ENCODE measurements at places on chromosomes 7 and 10.

- DNase-seq = no peak
Observed at GRCh38 chr7:39540320-39540719, 25.9 kb upstream of the YAE1 start.

DNA sequence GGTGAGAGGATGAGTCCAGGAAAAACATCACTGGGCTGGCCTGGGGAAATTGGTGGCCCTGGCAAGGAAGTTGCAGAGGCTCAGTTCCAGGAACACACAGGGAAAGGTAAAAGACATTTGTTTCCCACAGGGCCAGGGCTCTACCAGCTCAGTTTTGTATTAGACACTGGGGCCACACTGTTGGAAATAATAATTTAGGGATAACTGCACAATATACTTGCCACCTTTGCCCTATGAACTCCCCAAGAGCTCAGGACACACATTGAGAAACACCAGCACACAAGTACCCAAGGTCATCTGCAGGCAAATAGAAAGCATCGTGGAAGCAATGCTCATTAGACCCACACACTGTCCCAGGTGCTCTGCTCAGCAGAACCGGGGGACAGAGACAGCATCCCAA is 617.6 kb downstream of the PTPRN2 start:
- no peak for DNase-seq

DNA sequence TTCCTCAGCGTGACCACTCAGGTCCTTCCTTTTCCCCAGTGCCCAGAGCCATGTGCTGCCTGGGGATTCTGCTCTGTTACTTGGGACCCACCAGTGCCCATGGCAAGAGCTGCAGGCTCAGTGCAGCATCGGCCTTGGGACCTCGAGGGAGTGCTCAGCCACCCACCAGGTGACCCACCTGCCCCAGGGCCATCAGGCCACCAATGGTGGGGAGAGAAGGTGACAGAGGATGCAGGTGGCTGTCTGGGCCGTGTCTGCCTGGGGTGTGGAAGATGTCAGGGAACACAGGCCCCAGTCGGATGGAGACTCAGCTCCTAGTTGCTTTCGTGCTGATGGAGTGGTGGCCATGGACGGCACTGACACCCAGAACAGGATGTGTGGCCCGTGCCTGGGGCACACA is 104.7 kb upstream of the FAM20C start:
- DNase-seq = no peak

DNA sequence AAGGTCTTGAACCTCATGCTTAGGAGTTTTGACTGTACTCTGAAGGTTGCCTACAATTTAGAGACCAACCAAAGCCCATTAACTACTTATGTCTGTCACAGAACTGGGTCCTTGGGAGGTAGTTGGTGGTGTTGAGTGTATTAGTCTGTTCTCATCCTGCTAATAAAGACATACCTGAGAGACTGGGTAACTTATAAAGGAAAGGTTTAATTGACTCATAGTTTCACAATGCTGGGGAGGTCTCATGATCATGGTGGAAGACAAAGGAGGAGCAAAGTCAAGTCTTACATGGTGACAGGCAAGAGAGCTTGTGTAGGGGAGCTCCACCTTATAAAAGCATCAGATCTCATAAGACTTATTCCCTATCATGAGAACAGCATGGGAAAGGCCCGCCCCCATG is 319.6 kb upstream of the ZMIZ1 start:
- DNase-seq = no peak

DNA sequence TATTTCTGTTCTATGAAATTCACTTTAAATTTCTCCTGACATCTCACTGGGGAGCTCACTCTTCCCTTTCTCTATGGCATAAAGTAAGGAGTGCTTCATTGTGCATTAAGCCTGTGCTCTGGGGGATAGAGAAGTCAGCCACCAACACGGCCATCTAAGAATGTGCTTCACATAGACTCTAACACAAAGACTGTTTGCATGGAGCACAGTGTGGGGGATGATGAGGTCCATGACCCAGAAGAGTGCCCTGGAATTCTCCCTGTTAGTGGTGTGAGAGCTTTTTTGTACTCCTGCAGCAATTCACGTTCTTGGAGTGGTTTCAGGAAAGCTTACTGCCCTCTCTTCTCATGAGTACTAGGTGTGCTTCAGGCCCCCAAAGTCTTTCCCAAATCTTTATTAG is 43.9 kb upstream of the PDZD8 start:
- DNase-seq = no peak

DNA sequence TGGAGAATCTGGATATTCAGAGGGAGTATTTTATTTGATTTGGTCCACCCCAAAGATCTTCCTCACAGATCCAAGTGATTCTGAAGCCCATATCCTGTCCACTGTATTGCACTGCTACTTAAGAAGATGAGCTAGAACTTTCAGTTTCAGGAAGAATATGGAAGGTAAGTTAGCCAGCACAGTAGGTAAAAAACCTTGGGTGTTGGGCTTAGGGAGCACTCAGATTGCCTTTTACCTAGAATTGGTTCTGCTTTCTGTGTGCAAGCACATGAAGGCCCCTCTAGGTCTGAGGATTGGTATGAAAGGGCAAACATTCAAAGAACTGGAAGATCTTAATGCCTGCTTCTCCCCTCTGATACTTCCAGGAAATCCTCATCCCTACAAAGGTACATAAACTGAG is 146.7 kb upstream of the COL1A2 start:
- no peak for DNase-seq

- DNase-seq = no peak
Observed at GRCh38 chr7:52184006-52184703, 851.3 kb upstream of the POM121L12 start.

GRCh38 chr10:11831520-11831951 is 8.4 kb downstream of the PROSER2 start:
- DNase-seq = no peak

DNA sequence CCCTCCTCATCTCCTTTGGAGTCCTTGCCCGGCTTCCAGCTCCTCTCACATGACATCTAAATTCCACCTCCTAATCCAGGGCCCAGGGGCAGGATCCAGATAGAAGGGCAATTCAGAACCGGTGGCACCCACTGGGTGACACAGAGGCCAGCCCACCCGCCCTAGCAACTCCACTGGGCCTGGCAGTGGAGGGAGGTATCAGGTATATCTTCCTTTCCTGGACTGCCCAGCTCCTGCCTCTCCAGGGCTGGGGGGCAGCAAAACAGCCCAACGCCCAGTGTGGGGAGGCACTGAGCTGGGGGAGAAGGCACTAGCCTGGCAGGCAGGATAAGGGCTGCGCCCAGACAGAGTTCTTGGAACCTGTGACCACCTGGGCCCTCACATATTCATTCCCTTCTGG is 10.4 kb upstream of the TRIM8 start:
- no peak for DNase-seq

- DNase-seq = no peak
Observed at GRCh38 chr10:92146107-92146506, 144.8 kb downstream of the CPEB3 start.

DNA sequence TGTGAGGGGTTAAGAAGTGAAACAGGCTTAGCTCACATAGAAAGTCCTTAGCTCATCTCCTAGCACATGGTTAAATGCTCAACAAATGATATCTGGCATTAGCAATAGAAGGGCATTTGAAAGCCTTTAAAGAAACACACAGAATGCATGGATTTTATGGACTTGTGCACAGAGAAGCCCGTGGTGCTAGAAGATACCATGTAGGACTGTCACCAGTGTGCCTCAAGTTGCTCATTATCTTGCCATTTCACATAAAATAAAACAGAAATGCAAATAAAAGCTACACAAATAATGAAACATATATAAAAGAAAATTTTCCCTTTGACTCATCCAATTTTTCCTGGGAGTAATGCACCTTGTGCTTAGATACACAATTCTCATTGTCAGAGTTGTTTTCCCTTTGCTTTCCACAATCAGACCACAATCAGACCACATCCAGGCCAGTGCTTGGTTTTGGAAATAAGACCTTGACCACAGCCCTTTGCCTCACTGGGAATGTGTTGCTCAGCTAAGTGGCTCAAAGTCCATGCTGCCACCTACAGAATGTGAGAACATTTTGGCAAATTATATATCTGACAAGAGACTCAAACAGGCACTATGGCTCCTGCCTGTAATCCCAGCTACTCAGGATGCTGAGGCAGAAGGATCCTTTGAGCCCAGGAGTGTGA is 9.5 kb upstream of the WDR11 start:
- DNase-seq = no peak

DNA sequence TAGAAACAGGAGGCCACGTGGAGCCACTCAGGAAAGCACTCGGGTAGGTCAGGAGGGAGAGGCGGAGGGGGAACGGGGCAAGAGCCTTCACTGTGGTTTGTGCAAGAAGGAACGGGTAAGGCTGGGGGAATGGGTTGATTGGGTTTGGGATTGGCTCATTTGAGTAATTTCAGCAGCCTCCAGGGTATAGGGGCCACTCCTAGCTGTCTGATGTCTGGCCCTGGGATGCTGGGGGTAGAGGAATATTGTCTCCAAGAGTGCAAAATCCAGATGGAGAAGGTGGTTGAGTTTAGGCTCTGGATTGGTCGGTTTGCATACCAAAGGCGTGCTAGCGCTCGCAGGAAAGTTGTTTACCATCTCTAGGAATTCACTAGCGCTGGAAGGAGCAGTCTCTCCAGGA is 47.2 kb downstream of the MYL10 start:
- no peak for DNase-seq

GRCh38 chr10:27699776-27700175 is 45.8 kb downstream of the MKX start:
- no peak for DNase-seq

- no peak for DNase-seq
Observed at GRCh38 chr10:126175641-126176262, 212.5 kb downstream of the ADAM12 start.

DNA sequence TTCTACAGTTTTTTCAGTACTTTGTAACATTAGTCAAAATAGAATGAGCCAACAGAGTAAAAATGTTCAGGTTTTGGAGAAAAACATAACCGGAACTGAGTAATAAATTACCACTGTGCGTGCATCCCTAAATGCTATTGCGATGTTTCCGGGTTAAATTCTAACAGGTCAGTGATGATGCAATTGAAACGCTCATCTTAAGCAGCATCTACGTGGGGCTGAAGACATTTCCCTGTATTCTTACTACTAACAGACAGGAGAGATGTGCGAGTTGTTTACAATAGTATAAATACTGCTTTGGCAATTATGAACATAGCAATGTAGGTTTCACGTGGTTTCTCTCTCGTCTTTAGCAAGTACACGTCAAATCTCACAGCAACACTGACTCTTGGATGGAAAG is 149.4 kb downstream of the USP6NL start:
- DNase-seq = no peak

DNA sequence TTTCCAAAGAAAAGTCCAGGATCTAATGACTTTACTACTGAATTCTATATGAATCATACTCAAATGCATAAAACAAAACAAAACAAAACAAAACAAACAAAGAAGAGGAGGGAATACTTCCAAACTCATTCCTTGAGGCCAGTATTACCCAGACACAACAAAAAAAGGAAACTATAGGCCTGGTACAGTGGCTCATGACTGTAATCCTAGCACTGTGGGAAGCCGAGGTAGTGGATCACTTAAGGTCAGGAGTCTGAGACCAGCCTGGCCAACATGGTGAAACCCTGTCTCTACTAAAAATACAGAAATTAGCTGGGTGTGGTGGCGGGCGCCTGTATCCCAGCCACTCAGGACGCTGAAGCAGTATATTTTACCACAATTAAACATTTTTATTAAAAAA is 114.6 kb downstream of the NRBF2 start:
- no peak for DNase-seq

GRCh38 chr7:111400088-111400487 is 162.2 kb downstream of the IMMP2L start:
- no peak for DNase-seq

DNA sequence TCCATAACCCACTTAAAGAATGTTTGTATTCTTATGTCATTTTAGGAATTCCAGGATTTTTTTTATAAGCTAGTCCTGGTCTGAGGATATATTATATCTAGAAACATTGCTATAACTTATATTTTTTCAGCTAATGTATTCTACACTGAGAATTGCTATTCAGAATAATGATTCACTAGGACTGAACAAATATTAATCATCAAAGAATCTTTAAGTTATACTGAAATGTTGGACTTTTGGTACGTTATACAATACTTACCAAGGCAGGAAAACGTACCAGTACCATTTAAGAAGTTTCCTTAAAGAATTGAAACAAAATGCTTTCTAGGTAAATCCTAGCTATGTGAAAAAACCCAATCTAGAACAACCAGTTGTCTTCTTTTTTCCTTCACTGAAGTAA is 18.4 kb downstream of the PTTG1IP2 start:
- DNase-seq = no peak

All from RKO (cell line).